Keratinocyte (primary cell): ENCODE measurements at places on chromosomes 5 and 9. TPM values are rescaled to one million over a fixed set of nuclear protein-coding genes. Genes with fewer than 3 reads are reported as not detected.

GRCh38 chr5:56819060-56819881 is 3.9 kb downstream of the MAP3K1 start:
- no peak for DNase-seq

CFAP77 gene
- not detected in 3 replicates for polyA plus RNA-seq

DNA sequence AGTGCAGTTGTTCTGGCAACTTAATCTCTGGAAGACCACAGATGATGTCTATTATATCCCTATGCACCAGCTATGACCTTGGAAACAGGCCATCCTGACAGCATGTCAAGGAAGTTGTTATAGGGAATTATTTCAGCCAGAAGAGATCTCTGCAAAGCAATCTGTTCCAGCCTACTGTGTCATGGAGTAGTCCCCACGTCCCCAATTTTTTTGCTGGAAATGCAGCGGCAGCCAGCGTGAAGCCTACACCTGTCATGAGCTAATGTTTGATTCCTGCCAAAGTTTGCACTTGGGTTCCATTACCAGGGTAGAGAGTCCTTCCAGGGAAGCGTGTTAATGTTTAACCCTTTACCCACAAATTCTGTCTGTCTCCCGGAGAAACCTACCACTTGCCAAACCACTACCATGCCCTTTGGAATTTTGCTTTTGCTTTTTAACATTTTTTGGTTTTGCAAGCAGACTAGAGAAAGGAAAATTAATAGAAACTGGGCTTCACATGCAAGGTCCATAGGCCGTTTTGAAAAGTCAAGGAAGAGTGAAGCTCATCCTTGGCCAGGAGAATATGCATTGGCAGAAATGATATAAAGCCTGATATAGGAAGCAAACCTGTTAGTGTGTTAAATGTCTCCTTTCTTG is 174.9 kb upstream of the SPRY4 start:
- DNase-seq, result no peak

DNA sequence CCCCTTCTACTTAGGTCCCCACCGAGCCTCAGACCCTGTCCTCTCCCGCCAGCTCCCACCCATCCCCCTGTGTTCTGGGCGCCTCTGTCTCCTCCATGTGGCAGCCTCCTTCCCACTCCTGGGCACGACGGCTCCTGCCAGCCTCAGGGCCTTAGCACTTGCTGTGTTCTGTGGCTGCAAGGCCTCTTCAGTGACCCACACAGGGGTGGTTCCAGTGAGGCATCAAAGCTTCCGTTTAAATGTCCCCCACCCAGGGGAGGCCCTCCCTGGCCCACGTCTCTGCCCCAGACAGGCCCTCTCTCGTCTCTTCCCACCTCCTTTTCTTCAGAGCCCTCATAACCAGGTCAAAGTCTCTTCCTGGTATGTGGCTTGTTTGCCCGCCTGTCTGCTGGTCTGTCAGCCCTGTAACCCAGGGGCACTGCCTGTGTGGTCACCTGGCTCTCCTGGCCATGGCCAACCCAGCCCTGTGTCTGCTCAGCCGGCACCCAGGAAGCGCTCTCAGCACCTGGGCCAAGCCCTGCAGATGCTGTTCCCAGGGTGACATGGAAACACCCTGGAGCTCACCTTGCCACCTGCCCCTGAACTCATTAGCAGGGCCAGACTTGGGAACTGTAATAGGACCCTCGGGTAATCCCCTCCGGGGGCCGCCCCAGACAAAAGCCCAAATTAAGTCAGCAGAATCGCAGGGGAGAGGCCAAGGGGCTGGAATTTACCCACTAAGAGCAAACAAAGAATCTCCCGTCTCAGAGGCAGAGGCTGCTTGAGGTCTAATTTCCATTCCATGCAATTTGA is 33.7 kb downstream of the LHX3 start:
- no peak for DNase-seq

- peak; percentile 2 for DNase-seq
Measured at GRCh38 chr5:88690409-88691229, 192.4 kb downstream of the MEF2C start.

- DNase-seq, result no peak
Measured at GRCh38 chr9:31996331-31996730, 388.1 kb upstream of the ACO1 start.

DNA sequence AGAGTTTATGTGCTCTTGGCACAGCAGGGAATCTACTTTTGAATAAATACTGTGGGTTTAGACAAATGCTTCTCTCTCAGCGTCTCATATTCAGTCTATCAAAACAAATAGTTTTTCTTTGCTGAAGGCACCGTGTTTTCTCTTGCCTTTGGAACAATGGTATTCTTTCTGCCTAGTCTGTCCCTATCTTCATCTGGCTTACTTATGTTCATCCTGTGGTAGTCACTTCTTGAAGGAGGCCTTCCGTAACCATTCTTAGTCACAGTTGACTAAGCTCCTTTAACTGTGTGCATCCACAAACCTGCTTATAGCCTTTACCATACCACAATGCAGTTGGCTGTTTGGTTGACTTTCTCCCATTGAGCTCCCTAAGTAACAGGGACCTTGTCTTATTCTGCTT is 45.9 kb downstream of the LARP1 start:
- DNase-seq, result no peak

DNA sequence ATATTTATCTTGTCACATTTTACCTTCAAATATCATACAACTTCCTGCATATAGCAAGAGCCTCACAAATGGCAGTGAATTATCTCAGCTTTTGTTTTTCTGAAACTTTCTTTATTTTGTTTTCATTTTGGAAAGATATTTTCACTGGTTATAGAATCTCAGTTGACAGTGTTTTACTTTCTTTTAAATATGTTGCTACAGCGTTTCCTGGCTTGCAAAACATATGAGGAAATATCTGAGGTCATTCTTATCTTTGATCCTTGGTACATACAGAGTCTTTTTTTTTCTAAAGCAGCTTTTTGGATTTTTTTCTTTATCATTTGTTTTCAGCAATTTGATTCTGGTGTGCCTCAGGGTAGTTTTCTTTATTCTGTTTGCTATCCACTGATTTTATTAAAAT is 77.6 kb upstream of the CEP78 start:
- DNase-seq, result no peak

- DNase-seq, result no peak
Measured at GRCh38 chr9:83385317-83385716, 152.9 kb downstream of the FRMD3 start.

DNA sequence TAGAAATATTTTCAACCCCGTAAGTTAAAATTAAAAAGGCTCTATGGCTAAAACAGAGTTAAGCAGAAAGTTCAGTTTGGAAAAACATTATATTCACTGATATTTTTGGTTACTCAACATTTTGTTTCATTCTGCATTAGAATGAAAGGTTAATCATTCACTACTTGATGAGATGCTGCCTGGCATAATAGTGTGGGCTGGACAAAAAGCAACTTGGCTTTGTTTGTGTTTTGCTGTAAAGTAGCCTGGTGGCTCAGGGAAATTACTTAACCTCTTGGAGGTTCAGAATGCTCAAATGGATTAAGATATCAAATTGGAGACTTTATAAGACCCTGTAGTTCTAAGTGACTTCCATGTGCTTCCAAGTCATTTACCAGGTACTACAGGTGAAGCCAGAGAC is 367.4 kb upstream of the TRPC7 start:
- no peak for DNase-seq
